ENCODE measurements at places on chromosomes 6 and 20.

- peak; percentile 68 for DNase-seq
- no peaks in the 10 kb centered on the region for H3K36me3 ChIP-seq
- H3K4me3 ChIP-seq = peak overlapping the region; percentile 39
- H3K4me1 ChIP-seq = peaks cover 60% of the 10 kb centered on the region
- H3K27me3 ChIP-seq = no peaks in the 10 kb centered on the region
Observed at GRCh38 chr20:31675828-31676608, 38.3 kb downstream of the COX4I2 start.

- H3K4me1 ChIP-seq = no peaks in the 10 kb centered on the region
- no peaks in the 10 kb centered on the region for H3K36me3 ChIP-seq
- no peak for DNase-seq
- H3K27ac ChIP-seq = no peak overlapping the region
- H3K4me3 ChIP-seq = no peak overlapping the region
Observed at GRCh38 chr20:32595143-32595542, 10.0 kb upstream of the NOL4L start.

DNA sequence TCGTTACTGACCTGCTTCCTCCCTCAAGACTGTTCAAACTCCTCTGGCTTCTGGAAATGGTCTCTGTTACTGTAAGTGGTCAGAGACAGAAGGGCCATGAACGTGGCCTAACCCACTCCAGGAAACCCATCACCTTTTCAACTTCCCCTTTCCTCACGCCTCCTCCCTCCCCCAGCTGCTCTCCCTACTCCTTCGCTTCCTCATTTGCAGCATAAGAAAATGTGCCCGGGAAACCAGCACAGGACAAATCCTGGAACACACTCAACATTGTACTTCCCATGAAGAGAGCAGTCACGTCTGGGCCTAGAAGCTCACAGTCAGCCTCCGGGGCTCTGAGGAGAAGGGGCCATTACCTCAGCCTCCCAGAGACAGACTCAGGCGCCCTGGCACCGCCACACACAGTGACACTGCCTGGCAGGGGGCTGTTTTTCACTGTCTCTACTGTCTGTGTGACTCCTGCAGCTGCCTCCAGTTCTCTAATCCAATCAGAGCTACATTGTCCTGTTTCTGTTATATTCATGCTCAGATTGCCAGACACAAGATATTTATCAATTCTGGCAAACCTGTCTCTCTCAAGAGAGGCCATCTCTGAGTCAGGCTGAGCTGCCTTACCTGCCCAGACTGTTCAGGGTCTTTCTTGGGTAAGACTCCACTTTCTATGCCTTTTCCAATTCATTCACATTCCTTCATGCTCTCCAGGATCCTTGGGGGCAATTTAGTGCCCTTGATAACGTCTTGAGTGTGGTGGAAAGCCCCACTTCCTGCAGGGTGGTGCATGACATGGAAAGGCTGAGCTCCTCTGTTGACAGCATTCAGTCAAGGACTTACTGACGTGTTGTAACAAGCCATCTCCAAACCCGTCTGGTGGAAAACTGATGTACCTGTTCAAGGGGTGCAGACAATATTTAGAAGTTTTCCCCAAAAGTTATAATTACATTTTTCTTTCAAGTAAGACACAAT lies 242.2 kb downstream of the HIVEP2 start:
- H3K27me3 ChIP-seq = no peaks in the 10 kb centered on the region
- no peaks in the 10 kb centered on the region for H3K36me3 ChIP-seq

DNA sequence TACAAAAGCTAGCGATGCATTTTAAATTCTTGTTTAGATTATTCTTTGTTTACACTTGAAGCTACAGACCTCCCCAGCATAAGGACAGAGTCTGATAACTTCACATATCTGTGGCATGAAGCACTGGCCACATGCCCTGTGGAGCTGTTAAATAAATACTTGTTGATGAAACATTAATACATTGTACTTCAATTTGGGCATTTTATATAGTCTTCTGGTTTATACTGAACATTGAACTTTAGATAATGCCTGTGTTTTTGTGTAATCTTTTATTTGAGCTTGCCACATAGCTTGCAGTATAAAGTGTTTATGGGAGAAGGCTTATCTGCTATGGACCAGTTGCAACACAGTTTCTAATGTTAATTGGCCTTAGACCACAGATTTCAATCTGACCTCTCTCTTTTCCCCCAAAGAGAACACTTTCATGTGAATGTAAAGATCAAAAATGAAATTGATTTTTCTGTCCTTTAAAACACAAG lies 48.2 kb downstream of the FRK start:
- H3K4me3 ChIP-seq = no peak overlapping the region
- no peaks in the 10 kb centered on the region for H3K36me3 ChIP-seq
- peak; percentile 50 for DNase-seq
- H3K4me1 ChIP-seq = no peaks in the 10 kb centered on the region
- no peaks in the 10 kb centered on the region for H3K27me3 ChIP-seq
- H3K27ac ChIP-seq = peak overlapping the region; percentile 56

- DNase-seq = no peak
- no peak overlapping the region for H3K27ac ChIP-seq
- H3K4me3 ChIP-seq = no peak overlapping the region
- no peaks in the 10 kb centered on the region for H3K27me3 ChIP-seq
- peaks cover 20% of the 10 kb centered on the region for H3K4me1 ChIP-seq
- H3K36me3 ChIP-seq = no peaks in the 10 kb centered on the region
Observed at GRCh38 chr6:139600343-139600742, 225.9 kb upstream of the CITED2 start.

DNA sequence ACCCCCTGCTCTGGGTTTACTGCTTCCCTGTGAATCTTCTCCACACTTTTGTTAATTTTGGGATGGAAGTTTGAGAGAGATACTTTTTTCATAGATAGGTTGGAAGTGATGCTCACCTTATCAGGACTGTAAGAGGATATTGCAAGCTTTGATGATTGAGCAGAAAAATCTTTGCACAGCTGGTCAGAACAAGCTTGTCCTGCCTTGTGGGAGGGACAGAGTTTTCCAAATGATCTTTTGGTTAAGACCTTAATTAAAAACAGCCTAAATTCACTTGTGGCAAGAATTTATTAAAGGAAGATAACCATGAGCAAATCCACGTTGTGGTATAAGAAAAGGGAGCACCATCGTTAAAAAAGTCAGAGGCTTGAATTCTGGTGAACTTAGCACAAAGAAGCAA lies 32.2 kb downstream of the E2F3 start:
- no peaks in the 10 kb centered on the region for H3K27me3 ChIP-seq
- H3K4me3 ChIP-seq = no peak overlapping the region
- peaks cover 5% of the 10 kb centered on the region for H3K36me3 ChIP-seq

DNA sequence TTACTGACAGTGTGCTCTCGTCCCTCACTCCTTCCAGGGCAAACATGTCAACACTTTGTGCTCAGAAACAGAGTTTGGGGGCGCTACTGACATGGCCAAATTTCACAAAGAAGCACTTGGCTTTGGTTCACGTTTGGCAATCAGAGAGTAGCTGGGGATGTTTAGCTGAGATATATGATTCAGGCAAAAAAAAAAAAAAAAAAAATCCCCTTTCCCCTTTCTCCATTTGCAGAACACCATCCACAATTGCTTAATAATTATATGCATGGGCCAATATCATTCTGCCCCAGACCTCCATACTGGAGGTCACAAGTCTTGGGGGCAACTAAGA lies 128.4 kb upstream of the ADGRF1 start:
- H3K27me3 ChIP-seq = no peaks in the 10 kb centered on the region
- no peaks in the 10 kb centered on the region for H3K36me3 ChIP-seq
- no peak for DNase-seq
- no peak overlapping the region for H3K27ac ChIP-seq
- no peaks in the 10 kb centered on the region for H3K4me1 ChIP-seq

- no peak overlapping the region for H3K27ac ChIP-seq
- no peaks in the 10 kb centered on the region for H3K27me3 ChIP-seq
- no peak overlapping the region for H3K4me3 ChIP-seq
- H3K4me1 ChIP-seq = no peaks in the 10 kb centered on the region
- H3K36me3 ChIP-seq = no peaks in the 10 kb centered on the region
Observed at GRCh38 chr20:2468581-2469407, 1.8 kb downstream of the SNRPB start.

GRCh38 chr6:119627908-119628669 lies 278.5 kb upstream of the MAN1A1 start:
- DNase-seq = no peak
- H3K4me1 ChIP-seq = no peaks in the 10 kb centered on the region
- H3K27ac ChIP-seq = no peak overlapping the region
- H3K27me3 ChIP-seq = no peaks in the 10 kb centered on the region
- H3K4me3 ChIP-seq = no peak overlapping the region

DNA sequence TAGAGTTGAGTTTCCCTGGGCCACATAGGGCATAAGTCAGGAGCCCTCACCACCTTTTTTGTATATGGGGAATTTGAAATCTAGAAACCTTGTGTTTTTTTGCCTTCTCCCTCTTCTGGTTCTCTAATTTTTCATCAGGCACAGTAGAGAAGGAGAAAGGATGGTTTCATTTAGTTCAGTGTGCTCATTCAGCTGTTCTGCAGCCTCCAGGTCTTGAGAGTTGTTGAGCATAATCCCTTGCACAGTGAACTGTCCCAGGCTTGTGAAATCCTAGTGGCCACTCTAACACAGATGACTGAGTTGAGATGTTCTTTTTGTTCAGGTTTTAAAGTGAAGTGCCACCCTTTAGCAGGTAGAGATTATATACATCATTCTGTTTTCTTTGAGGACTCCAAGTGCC lies 183.5 kb downstream of the CDKAL1 start:
- H3K27me3 ChIP-seq = no peaks in the 10 kb centered on the region
- no peak for DNase-seq
- no peak overlapping the region for H3K27ac ChIP-seq
- H3K36me3 ChIP-seq = no peaks in the 10 kb centered on the region

- no peaks in the 10 kb centered on the region for H3K27me3 ChIP-seq
- H3K4me1 ChIP-seq = no peaks in the 10 kb centered on the region
- no peak overlapping the region for H3K4me3 ChIP-seq
- H3K27ac ChIP-seq = no peak overlapping the region
- H3K36me3 ChIP-seq = no peaks in the 10 kb centered on the region
- DNase-seq = no peak
Observed at GRCh38 chr6:36459501-36459900, 16.7 kb downstream of the KCTD20 start.

- H3K27ac ChIP-seq = peak overlapping the region; percentile 60
- H3K4me3 ChIP-seq = no peak overlapping the region
- peaks cover 11% of the 10 kb centered on the region for H3K4me1 ChIP-seq
- no peaks in the 10 kb centered on the region for H3K27me3 ChIP-seq
- no peaks in the 10 kb centered on the region for H3K36me3 ChIP-seq
- DNase-seq = no peak
Observed at GRCh38 chr6:90217506-90218127, 79.0 kb downstream of the BACH2 start.

GRCh38 chr6:2783188-2783963 lies 18.2 kb downstream of the WRNIP1 start:
- no peak overlapping the region for H3K27ac ChIP-seq
- no peaks in the 10 kb centered on the region for H3K36me3 ChIP-seq
- peaks cover 8% of the 10 kb centered on the region for H3K4me1 ChIP-seq
- H3K4me3 ChIP-seq = no peak overlapping the region
